ENCODE measurements at places on chromosomes 12 and 14.

- no peak for DNase-seq
Measured at GRCh38 chr14:47120645-47121044, 469.1 kb upstream of the RPL10L start.

GRCh38 chr12:10940389-10940788 lies 1.3 kb upstream of the TAS2R14 start:
- no peak for DNase-seq

DNA sequence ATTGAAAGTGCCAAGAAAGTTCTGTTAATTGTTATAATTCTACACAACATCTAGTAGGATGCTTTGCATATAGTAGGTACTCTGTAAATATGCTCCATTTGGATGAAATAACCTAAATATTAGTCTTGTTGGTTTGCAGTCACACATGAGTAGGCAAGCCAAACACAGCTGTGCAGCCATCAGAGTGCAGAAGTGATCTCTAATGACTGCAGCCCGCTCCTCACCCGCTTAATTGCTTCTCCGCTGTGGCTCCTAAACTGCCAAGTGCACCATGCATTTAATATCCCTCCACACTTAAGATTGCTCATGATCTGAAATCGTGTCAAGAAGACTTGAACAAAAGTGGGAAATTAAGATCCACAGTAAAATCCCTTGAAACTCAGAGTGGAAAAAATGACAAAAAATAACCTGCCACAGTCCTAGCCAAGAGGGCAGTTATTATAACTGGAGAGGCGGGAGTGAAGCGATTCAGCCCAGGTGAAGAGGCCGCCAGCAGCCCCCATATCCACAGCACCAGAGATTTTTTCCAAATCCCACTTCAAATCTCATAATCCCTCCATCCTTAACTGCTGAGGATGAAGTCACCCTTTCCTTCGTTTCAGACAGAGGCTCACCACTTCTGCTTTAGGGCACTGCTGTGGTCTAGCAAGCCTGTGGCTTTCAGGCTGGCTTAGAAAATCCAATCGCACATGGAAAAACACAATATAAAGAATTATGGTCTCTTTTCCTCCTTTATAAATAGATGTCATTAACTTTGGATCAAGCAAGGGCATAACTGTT lies 69.5 kb downstream of the TMEM30B start:
- no peak for DNase-seq

DNA sequence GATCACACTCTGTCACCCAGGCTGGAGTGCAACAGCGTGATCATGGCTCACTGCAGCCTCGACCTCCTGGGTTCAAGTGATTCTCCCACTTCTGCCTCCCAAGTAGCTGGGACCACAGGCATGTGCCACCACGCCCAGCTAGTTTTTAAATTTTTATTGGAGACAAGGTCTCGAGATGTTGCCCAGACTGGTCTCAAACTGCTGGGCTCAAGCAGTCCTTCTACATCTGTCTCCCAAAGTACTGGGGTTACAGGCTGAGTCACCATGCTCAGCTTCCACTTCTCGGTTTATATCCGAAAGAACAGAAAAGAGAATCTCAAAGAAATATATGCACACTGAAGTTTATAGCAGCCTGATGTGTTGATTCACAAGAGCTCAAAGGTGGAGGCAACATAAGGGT lies 107.5 kb downstream of the SCARB1 start:
- no peak for DNase-seq

- DNase-seq, result peak; percentile 77
Measured at GRCh38 chr12:76020731-76021672, 10.6 kb downstream of the PHLDA1 start.

DNA sequence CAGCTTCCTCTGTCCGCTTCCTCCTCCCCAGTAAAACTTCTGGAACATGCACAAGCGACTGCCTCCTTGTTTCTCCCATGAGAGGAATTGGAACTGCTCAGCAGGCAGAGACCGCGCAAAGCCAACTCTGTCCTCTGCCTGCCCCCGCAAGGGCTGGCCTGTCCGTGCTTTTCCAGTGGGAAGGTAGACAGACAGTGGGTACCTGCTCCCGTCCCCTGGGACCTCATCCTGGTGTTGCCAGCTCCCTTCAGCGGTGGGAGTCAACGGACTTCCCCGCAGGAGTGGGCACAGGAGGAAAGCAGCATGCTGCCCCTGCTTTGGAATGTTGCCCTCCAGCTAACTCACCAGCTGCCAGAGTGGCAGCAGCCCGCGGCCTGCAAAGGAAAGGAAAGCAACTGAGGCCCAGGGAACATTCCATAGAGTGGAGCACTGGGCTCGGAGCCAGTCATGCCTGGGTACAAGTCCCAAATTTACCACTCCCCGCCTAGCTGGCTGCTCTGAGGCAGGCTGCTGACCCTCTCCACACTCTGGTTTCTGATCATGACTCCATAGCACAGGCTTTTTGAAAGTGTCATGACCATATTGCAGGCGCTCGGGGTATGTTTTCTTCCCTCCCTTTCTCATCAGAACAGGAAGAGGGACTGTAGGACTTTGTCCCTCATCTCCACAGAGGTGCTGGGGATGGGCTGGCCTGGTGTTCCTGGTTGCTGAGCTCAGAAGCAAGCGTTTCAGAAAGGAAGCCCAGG lies 89.2 kb upstream of the CLMN start:
- no peak for DNase-seq

DNA sequence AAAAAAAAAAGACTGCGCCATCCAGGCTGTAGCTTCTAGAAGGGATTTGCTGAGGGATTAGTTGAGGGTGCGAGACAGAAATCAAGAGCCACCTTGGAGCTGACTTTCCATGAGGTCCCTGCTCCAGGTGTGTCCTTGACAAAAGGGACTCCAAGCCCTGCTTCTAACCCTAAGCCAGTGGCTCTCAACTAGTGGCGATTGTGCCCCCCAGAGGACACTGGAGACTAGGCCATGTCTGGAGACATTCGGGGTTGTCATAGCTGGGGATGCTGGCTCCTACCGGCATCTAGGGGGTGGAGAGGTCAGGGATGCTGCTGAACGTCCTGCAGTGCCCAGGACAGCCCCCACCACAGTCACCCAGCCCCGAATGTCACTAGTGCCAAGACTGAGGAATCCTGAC lies 40.6 kb downstream of the SPRING1 start:
- DNase-seq, result no peak

DNA sequence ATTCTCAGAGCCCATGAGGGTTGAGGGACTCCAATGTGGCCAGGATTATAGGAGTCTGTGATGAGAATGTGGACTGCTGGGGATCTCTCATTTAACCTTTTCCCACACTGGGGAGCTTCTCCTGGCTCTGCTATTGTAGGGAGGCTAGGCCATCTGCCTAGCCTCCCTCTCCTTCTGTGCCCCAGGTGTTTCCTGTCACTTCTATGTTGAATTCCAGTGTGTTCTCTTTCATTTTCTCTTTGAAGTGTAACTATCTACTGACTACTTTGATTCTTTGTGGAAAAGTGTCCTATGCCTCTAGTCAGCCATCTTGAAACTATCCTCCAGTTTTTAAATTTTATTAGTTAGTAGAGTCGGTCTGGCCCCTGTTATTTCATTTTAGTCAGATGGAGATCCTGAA lies 53.4 kb upstream of the ABCD2 start:
- no peak for DNase-seq

- no peak for DNase-seq
Measured at GRCh38 chr12:43733687-43734086, 24.9 kb downstream of the PUS7L start.

DNA sequence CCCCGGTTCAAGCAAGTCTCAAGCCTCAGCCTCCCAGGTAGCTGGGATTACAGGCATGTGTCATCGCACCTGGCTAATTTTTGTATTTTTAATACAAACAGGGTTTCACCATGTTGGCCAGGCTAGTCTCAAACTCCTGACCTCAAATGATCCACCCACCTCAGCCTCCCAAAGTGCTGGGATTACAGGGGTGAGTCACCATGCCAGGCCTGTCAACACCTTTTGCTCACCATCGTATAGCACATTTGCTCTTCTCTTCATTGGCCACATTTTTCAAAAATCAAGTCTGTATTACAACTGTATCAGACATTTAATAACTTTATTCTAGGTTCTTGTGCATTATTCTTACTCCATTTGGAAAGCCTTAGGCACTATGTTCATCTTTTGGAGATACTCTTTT lies 50.3 kb downstream of the BCAT1 start:
- DNase-seq, result no peak

GRCh38 chr12:132687211-132688164 lies at the start of the genes POLE and PXMP2:
POLE (minus strand) TSS chr12:132687342; CDS start chr12:132687315, 27 bp downstream.
PXMP2 (plus strand) TSS chr12:132687587; CDS start chr12:132687671, 84 bp downstream.
- peak; percentile 96 for DNase-seq

- no peak for DNase-seq
Measured at GRCh38 chr14:77491056-77491455, 7.6 kb downstream of the ISM2 start.

DNA sequence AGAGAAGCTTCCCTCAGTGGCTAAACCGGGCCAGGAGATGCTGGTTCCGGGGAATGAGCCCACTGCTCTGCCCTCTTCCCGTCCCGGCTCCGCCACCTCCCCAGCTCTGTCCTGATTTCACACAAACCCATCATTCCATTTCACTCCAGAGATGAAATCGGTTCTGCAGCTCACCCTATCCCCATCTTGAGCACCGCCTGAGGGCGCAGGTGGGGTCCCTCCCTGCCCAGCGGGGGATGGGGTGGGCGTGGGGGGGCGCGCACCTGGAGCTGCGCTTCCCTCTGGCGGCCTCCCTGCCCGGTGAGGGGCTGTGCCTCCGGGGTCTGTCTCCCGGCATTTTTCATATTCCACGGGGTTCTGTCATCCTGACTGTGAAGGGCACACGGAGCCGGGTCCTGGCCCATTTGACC lies 44.7 kb downstream of the NOC4L start:
- no peak for DNase-seq

GRCh38 chr12:93019212-93019927 lies 90.3 kb upstream of the EEA1 start:
- DNase-seq, result no peak

DNA sequence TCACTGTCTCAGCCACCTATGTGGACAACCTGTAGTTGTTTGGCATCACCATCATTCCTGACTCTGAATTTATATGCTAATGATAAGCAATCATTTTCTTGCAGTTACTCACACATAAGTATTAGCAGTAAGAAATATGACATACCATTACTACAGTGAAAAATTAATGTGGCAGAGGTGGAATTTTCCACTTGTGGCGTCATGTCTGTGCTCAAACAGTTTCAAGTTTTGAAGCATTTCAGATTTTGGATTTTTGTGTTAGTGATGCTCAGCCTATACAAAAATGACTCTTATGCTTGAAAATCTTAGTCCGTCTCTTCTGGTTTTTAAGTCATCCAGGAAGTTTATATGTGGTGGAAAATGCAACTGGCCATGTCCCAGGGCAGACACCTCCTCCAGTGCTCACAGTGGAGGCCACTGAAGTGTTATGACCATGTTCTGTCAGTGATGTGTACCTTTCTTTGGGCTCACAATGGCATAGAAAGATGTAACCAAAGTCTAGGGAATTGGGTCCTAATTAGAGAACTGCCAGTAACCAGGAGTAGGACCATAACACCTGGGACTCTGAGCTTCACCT lies 220.6 kb downstream of the SYT1 start:
- DNase-seq, result no peak

DNA sequence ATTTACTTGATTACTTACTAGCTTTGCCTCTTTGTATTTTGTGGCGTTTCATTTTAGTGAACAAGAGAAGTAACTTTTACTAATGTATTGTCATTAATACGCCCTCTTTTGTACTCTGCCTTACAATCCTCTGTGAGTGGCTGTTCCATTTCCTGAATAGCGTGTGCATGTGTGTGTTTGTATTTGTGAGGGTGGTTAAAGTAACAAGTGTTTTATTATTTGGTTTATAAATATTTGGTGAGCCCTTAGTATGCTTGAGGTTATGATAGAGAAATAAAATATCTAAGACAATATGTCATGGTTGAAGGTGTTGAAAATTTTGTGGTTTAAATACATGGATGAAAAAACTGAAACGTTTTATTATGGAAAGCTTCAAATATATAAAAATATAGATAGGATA lies 71.7 kb upstream of the REP15 start:
- DNase-seq, result no peak

GRCh38 chr12:24989216-24989615 lies 40.3 kb upstream of the BCAT1 start:
- no peak for DNase-seq

- DNase-seq, result no peak
Measured at GRCh38 chr14:94180655-94181271, 6.6 kb downstream of the PPP4R4 start.

DNA sequence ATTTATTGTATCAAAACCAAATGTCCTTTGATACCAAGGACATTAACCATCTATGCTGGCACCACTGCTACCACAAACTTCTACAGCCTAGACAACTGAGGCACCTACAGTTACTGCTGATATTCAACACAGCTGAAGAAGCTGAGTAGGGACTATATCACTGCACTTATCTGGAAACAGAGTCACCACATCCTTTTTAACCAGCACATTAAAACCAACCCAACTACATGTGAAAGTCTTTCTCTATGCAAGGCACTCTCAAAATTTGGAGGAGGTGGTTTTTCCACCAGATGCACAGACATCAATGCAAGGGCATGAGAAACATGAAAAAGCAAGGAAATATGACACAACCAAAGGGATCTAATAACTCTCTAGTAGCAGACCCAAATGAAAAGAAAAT lies 7.7 kb upstream of the SFSWAP start:
- DNase-seq, result no peak

DNA sequence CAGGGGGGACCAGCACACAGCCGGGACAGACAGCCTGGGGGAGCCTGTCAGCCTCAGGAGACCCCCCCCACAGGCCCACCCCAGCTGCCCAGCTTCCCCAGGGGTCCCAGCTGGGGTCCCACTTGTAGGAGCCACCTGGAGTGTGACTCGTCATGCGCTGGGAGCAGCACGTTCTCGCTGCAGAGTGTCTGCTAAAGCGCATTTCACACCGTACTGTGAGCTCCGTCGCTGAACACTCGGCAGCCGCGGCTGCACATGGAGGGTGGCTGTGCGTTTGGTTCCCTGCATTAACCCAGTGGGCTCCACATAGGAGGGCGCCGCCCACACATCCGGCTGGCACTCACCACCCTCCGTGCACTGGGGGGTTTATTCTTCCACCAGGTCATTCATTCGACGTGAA lies 56.7 kb downstream of the FBRSL1 start:
- DNase-seq, result no peak

GRCh38 chr14:38203929-38204718 lies 3.6 kb upstream of the SSTR1 start:
- no peak for DNase-seq

GRCh38 chr12:68102163-68102562 lies 57.4 kb downstream of the IFNG start:
- no peak for DNase-seq

DNA sequence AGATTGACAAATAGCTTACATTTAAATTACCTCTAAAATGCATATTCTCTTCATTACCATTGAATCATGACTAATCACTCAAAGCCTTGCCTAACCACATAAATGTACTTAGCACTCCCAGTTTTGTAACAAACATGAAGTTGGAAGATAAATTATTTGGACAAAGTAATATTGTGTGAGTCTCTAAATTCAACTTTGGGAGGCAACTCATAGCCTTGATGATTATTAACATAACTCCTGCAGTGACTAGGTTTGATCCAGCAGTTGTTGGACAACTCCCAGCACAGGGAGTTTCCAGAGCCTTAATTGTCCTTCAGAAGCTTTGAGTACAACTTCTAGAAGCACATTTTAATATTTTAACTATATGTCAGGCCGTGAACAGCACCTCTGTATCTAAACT lies 153.4 kb upstream of the PDZRN4 start:
- DNase-seq, result no peak
